SIG-M5 (cell line): ENCODE measurements at places on chromosomes 1 and 21.

GRCh38 chr1:201359873-201360210 is 17.6 kb downstream of the TNNT2 start:
- DNase-seq, result no peak

DNA sequence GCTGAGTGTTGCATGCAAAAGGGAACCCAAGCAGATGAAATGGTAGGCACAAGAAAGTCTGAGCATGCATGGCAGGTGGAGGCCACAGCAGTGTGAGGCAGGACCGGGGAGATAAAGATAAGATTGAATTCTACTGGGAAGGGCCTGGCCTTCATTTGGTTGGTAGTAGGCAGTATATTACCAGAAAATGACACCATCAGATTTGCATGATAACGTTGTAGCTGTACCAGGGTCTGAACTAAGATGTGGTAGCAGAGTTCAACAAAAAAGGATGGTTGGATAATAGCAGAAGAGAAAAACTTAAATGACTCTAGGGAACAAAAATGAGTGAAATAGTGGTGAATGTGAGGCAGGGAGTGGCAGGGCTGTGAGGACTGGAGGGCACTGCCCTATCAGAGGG is 75.6 kb upstream of the DNAJC6 start:
- no peak for DNase-seq

- DNase-seq, result no peak
Observed at GRCh38 chr1:51238034-51238403, 1.9 kb downstream of the RNF11 start.

DNA sequence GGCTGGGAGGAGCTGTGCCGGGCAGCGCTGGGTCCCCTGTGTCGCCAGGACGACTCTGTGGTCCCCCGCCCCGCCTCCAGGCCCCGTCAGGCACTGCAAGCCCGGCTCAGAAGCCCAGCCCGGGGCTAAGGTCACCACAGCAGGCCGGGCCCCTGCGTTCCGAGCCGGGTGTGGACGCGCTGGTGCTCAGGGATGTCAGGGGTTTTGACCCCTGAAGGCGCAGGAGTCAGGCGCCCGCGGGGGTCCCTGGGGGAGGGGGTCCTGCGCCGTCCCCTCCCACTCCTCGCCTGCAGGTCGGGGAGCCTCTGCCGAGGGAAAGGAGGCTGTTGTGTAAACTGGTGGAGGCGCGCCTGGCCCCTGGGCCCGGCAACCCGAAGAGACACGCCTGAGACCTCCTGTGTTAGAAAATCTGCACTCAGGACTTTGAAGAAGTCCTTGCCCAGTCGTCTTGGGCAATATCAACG is 23.7 kb upstream of the TMEM54 start:
- no peak for DNase-seq

GRCh38 chr1:223521150-223521549 is 127.9 kb downstream of the CCDC185 start:
- DNase-seq, result no peak

- no peak for DNase-seq
Observed at GRCh38 chr1:235017191-235017590, 111.4 kb downstream of the TOMM20 start.
